ENCODE measurements at places on chromosomes 6 and 20. TPM values are rescaled to one million over a fixed set of nuclear protein-coding genes. Genes with fewer than 3 reads are reported as not detected.

BHLHE23 gene
- total RNA-seq = not detected

DNA sequence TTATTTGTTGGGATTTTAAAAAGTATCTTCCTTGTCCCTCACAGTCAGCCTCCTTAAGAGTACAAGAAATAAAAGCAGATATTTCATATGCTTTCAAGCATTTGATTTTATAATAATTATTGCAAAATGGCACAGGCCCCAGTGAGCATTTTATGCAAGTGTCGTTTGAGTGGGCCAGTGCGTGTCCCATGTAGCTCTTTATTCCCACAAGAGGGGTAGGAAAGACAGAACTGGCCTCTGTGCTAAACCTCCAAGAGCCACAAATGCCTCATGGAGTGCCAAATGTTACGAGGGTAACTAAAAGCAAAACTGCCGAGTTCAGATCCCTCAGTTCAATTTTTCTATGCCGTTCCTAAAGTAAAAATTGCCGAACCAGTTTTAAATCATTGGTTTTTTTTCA, 12.7 kb downstream of the GPLD1 start:
- no peaks in the 10 kb centered on the region for H3K27me3 ChIP-seq
- no peak overlapping the region for H3K27ac ChIP-seq
- no peak for DNase-seq
- H3K36me3 ChIP-seq = no peaks in the 10 kb centered on the region
- no peaks in the 10 kb centered on the region for H3K4me1 ChIP-seq
- no peak overlapping the region for H3K4me3 ChIP-seq

DNA sequence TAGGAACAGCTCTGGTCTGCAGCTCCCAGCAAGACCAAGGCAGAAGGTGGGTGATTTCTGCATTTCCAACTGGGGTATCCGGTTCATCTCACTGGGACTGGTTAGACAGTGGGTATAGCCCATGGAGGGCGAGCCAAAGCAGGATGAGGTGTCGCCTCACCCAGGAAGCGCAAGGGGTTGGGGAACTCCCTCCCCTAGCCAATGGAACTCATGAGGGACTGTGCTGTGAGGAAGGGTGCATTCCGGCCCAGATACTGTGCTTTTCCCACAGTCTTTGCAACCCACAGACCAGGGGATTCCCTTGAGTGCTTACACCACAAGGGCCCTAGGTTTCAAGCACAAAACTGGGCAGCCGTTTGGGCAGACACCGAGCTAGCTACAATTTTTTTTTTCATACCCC, 21.8 kb downstream of the HDDC2 start:
- no peaks in the 10 kb centered on the region for H3K4me1 ChIP-seq
- no peak overlapping the region for H3K4me3 ChIP-seq
- H3K27ac ChIP-seq = no peak overlapping the region
- H3K27me3 ChIP-seq = no peaks in the 10 kb centered on the region
- no peak for DNase-seq

DNA sequence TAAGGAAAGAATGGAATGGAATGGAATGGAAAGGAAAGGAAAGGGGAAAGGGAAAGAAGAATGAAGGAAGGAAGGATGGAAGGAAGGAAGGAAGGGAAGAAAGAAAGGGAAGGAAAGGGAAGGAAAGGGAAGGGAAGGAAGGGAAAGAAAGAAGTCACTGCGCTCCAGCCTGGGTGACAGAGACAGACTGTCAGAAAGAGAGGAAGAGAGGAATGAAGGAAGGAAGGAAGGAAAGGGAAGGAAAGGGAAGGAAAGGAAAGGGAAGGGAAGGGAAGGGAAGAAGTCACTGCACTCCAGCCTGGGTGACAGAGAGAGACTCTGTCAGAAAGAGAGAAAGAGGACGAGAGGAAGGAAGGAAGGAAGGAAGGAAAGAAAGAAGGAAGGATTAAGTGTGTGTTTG, 221.2 kb upstream of the LAMP5 start:
- H3K4me1 ChIP-seq = peaks cover 8% of the 10 kb centered on the region
- no peak overlapping the region for H3K27ac ChIP-seq
- DNase-seq = no peak
- no peak overlapping the region for H3K4me3 ChIP-seq
- H3K36me3 ChIP-seq = no peaks in the 10 kb centered on the region

DNA sequence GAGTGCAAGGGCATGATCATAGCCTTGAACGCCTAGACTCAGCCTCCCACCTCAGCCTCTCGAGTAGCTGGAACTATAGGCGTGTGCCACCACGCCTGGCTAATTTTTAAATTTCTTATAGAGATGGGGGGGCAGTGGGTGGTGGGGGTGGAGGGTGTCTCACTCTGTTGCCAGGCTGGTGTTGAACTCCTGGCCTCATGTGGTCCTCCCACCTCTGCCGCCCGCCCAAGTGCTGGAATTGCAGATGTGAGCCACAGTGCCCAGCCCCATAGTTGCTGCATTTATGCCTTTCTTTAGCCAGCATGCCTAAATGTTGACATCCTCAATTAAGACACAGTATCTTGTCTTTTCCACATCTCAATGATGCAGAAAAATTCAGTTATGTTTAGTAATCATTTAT, 171.1 kb downstream of the ARID1B start:
- H3K36me3 ChIP-seq = no peaks in the 10 kb centered on the region
- no peak overlapping the region for H3K4me3 ChIP-seq
- no peaks in the 10 kb centered on the region for H3K27me3 ChIP-seq
- H3K4me1 ChIP-seq = peaks cover 13% of the 10 kb centered on the region
- DNase-seq = no peak
- no peak overlapping the region for H3K27ac ChIP-seq

All from IMR-90 (cell line).